ENCODE measurements at places on chromosomes 6 and 20.

GRCh38 chr6:79787626-79788025, 156.5 kb downstream of the SH3BGRL2 start:
- DNase-seq = no peak

GRCh38 chr6:163494279-163494727, 79.8 kb downstream of the QKI start:
- DNase-seq = no peak

DNA sequence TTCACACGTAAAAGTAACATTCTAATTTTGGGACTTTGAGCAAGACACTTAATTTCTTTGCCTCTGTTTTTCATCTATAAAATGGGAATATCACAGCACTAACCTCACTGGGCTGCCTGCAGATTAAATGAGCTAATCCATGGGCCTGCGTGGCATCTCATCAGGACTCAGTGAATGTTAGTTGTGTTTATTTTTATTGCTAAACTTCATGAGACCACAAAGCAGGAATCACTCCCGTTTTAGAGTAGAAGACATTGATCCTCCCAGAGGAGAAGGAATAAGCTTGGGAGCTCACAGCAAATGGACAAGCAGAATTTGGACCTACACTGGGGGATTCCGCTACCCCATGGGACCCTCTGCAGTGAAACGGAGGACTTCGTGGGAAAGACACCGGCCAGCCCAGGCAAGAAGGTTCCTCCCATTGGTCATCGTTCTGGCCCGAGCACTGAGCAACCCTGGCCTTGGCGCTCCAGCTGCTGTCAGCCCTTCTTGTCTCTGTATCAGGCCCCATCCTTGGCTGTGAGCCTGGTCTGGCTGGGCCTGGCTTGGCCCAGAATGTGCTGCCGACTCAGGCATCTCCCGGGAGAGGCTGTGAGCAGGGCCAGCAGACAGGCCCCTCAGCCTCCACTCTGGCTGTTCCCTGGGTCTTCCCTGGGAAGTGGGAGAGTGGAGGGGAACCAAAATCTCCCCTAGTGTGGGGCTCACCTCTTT, 79.8 kb downstream of the NFATC2 start:
- peak; percentile 12 for DNase-seq

DNA sequence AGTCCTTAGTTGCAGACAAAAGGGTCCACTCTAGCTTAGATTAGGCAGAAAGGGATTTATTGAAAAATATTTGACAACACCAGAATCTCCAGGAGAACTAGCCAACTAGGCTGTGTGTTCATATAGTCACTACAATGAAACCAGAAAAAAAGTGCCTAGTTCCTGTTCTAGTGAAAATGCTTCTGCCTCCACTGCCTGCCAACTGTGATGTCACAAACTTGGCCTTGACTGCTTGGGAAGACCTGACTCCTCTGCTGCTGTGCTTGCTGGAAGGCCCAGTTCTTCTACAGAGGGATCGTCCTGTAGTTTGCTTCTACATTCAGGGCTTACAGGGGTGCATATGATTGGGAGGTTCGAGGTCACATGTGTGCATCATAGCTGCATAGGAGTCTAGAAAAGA, 40.3 kb upstream of the XRN2 start:
- no peak for DNase-seq

GRCh38 chr6:123309130-123309529, 313.1 kb downstream of the CLVS2 start:
- DNase-seq = no peak

DNA sequence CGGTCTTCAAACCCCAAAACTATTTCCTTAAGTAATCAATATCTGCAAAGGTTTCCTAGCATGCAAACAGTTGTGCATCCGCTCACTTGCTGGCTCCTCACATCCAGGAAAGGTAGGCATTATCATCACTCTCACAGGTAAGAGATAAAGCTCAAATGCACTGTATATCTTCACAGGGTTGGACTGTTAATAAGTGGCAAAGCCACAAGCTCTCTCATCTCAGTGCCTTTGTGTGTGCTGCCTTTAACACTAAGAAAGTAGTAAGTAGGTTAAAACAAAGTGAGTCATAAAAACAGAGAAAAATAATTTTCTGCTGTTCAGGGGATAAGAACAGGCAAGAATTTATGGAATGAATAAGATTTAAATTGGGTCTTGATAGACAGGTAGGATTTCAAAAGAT, 21.3 kb downstream of the MAN1A1 start:
- no peak for DNase-seq

GRCh38 chr6:11494786-11495564, 42.6 kb upstream of the TMEM170B start:
- no peak for DNase-seq

DNA sequence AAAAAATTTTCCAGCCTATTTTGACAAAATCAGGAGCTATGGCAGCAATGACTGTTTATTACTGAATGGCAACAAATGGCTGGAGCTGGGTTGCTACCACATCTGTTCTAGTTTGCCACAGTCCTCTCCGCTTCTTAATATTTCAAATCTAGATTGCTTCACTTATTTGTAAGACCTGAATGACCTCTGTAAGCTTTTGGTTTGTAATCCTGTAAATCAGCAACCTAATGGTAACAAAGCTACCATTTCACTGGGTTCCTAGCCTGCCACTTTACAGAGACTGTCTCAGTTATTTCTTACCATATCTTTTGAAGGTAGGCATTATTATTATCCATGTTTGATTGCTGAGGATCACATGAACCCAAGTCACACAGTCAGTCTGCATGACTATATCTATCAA, 15.4 kb downstream of the ZNFX1 start:
- no peak for DNase-seq

DNA sequence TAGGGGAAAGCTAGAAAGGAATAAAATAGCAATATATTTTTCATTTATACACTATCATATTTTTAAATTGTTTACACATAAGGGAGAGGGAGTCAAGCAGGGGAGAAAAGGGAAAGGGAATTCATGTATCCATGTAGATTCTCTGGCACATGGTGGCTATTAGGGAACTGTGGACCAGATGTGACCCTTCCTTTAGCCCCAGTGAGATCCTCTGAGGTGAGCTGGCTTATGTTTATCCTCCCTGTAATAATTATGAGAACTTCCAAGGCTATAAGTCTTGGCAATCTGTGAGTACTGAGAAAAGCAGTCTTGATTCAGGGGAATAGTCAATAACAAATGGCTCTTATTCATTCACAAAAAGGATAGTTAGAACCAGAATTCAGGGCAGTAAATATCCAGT, 42.6 kb downstream of the TSBP1 start:
- DNase-seq = no peak

Data from hypothalamus (tissue), 51 donors.